ENCODE measurements at places on chromosomes 5 and 9.

- no peak for DNase-seq
Observed at GRCh38 chr9:6149315-6149714, 66.3 kb upstream of the IL33 start.

- DNase-seq: no peak
Observed at GRCh38 chr5:69230181-69230580, 4.5 kb upstream of the CDK7 start.

DNA sequence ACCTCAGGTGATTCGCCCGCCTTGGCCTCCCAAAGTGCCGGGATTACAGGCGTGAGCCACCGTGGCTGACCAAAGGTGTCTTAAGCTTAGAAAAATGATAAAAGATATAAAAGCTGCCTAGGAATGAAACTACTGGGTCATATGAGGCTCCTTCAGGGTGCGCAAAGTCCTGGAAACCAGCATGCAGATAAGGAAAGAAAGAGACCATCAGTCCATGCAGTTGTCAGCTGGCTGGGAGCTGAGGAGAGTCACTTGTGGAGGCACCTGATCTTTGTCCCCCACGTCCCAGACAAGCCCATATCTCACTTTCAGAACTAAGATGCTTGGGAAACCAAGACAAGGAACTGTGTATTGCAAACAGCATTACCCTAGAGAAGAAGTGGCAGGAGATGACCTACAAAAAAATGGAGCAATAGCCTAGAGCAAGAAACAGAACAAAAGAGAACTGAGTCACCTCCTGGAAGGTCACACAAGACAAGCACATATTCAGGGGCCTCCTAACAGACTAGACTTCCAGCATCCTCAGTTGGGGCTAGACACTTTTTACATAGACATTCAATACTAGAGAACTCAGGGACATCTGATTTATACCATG, 2.8 kb upstream of the CCDC125 start:
- no peak for DNase-seq

DNA sequence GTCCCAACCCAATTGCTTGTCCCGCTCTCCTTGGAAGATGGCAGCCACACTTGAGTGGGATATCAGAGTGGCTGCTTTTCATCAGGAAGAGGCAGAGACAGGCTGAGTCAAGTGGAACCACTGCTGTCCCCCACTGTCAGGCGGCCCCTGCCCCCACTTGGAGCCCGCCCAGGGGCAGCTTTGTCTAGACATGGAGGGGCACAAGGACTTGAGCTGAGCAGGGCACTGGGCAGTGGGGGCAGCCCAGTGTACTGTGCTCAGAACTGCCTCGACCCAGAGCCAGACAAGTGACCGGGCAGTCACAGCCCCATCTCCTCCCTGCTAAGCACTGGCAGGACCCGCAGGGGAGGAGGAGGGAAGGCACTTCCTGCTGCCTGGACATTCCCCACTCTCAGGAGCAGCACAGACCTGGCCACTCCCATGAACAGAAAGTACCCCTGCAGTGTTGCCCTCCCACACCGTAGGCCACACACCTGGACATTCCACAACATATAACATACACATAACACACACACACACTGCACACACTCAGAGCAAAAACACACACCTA, 91.0 kb downstream of the MRPL36 start:
- no peak for DNase-seq

GRCh38 chr5:113043491-113043931, 66.9 kb downstream of the DCP2 start:
- DNase-seq: no peak

- no peak for DNase-seq
Observed at GRCh38 chr5:150651924-150652671, 9.0 kb upstream of the MYOZ3 start.

GRCh38 chr5:172818081-172818480, 16.0 kb upstream of the ERGIC1 start:
- no peak for DNase-seq

DNA sequence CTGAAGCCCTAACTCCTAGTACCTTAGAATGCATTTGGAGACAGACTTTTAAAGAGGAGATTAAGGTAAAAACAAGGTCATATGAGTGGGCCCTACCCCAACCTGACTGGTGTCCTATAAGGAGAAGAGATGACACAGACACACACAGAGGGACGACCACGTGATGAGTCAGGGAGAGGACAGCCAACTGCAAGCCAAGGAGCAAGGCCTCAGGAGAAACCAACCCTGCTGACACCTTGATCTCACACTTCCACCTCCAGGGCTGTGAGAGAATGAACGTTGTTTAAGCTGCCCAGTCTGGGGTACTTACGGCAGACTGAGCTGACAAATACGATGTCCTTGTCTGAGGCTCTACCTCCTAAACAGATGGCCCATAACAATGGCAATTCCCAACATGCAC, 93.6 kb downstream of the ROR2 start:
- no peak for DNase-seq

DNA sequence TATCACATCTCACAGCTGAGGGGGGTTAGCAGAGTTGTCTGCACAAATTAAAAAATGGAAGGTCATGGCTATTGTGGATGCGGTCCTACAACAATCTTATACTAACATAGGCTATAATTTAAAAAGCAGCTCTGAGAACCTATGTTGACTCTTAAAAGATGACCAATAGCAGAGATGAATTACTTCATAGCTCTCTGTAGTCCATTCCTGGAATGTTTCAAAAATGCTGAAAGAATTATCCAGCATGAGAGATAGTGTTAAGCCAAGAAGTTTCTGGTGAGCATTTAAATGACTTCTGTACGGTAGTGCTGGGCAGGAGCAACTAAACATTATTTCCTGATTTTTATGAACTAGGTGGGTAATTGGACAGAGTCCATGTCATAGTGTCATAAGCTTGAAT, 218.2 kb upstream of the NUDT12 start:
- no peak for DNase-seq

DNA sequence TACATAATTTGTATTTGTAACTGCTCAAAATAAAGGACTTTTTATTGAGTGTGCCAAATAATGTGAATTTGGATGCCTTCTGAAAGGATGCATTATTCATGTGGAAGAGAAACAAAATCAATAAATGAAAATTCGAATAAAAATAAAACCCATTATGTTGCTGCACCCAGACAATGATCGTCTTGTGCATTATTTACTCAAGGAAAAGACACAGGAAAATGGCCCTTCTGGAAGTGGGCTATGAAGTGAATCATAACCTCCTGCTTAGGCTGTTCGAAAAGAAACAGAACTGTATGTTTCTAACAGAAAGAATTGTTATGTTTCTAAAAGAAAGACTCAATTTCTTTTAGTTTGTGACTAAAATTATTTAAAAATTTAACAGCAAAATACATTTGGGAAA, 168.9 kb upstream of the NFIB start:
- DNase-seq: no peak

GRCh38 chr9:136021872-136022681, 60.9 kb upstream of the UBAC1 start:
- DNase-seq: no peak

GRCh38 chr5:138979684-138980280, 104.6 kb upstream of the LRRTM2 start:
- DNase-seq: no peak

GRCh38 chr9:133006731-133007352, 24.0 kb upstream of the GTF3C5 start:
- DNase-seq: no peak

GRCh38 chr9:137506702-137507171, 43.5 kb downstream of the PNPLA7 start:
- no peak for DNase-seq

- DNase-seq: no peak
Observed at GRCh38 chr5:36442352-36442751, 140.7 kb upstream of the RANBP3L start.

- no peak for DNase-seq
Observed at GRCh38 chr9:105050296-105050695, 122.3 kb upstream of the ABCA1 start.

DNA sequence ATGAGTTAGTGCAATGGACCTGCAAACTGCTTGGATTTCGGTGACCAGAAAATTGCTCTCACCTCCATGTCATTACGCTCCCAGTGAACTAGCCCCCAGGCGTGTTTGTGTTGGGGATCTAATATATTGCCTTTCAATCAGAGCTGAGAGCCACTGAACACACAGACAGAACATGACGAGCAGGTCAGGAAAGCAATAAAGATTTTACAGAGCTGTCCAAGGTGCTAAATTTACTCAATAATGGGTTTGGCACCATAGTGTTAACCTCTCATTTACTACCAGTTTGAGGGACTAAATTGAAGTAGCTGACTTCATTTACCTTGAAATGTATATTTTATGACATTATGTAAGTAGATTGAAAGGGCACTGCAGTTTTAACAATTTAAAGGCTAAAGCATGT, 383.0 kb downstream of the EBF1 start:
- DNase-seq: no peak

DNA sequence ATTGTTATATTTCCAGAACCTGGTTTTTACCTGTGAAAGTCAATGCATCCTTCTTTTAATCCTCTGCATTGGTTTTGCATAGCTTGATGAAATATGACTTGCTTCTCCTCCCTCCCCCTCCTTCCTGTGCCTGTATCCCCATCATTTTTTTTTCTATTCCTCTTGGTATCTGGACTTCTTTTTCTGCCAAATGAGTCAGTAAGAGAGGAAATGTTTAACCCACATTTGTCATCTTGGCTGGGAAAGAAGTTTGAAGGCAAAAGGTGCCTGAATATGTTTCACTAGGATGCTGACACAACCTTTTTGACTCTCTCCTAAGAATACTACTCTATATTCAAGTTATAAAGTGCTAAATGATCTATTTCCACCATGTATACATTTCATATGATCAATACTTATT, 35.5 kb upstream of the CDKN2B start:
- DNase-seq: no peak

DNA sequence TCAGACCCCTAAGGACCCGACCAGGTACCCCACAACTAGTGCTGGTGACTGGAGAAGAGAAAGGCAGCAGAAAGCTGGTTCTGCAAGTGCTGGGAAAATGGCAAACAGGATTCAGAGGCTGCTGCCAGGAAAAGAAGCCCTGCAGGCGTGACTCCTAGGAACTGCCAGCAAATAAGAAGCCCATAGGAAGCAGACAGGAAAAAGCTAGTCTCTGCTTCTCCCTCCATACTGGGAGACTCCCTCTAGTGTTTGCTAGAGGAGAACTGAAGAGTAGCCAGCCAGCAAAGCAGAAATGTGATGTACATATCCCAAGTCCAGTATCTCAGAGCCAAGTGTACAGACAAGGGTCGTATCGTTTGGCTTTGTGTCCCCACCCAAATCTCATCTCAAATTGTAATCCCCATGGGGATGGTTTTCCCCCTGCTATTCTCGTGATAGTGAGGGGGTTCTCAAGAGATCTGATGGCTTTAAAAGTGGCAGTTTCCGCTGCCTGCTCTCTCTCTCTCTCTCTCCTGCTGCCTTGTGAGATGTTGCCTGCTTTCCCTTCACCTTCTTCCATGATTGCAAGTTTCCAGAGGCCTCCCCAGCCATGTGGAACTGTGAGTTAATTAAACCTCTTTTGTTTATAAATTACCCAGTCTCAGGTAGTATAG, 38.1 kb upstream of the TUSC1 start:
- no peak for DNase-seq

DNA sequence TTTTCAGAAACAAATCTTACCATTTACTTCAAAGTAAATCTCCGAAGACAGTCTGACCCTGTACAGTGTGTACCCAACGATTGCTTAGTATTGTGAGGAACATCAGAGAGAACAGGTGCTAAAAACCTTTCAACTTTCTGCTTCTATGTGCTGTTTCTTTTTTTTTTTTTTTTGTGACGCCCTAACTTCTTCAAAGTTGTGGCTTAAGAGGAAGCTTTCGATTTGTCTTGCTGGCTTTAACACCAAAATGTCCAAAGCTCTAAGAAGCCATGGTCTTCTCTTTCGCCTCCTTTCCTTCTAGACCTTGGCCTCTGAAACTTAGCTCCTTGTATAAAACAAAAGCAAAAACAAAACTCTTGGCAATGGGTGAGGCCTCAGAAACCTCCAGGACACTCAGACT, 1.2 kb downstream of the TNFSF8 start:
- no peak for DNase-seq

DNA sequence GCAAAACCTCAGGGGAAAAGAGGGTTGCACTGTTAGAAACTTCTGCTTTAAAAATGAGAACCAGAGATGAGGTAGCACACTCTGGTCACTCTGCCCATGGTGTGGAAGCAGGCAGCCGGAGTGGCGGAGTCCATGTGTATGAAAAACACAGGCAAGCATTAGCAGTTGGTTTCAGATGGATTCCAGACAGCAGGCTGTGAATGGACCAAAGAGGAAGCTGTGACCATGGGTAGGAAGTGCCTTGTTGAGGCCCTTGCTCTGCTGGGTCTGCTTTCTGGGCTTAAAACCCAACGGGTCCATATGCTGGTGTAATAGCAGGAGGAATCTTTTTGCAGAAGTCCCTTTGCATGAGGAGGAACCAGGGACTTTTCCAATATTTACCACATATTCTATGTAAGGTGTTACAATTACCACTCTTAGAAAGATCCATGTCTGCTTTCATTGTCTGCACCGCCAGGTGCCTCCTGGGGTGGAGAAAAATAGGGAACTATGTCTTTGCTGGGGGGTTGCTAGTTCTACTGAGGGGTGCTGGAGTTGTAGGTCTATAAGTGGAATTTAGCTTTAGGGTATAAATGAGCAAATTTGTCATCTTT, 77.0 kb downstream of the ANKRD55 start:
- DNase-seq: no peak

DNA sequence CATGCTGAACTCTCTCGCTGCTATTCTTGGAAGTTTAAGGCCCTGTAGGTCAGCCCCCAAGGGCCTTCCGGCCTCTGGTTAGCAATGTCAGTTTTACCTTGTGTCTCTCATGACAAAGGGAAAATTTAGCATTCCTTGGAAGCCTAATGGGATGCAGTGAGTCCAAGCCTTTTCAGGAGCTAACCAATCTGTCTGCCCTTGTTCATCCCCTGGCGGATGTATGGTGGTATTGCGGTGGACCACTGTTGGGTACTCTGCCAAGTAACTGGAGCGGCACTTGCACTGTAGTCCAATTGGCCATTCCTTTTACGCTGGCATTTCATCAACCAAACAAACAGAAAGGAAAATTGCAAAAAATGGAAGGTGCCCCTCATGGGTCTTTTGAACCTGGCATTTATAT, 318.4 kb upstream of the NMUR2 start:
- DNase-seq: no peak

DNA sequence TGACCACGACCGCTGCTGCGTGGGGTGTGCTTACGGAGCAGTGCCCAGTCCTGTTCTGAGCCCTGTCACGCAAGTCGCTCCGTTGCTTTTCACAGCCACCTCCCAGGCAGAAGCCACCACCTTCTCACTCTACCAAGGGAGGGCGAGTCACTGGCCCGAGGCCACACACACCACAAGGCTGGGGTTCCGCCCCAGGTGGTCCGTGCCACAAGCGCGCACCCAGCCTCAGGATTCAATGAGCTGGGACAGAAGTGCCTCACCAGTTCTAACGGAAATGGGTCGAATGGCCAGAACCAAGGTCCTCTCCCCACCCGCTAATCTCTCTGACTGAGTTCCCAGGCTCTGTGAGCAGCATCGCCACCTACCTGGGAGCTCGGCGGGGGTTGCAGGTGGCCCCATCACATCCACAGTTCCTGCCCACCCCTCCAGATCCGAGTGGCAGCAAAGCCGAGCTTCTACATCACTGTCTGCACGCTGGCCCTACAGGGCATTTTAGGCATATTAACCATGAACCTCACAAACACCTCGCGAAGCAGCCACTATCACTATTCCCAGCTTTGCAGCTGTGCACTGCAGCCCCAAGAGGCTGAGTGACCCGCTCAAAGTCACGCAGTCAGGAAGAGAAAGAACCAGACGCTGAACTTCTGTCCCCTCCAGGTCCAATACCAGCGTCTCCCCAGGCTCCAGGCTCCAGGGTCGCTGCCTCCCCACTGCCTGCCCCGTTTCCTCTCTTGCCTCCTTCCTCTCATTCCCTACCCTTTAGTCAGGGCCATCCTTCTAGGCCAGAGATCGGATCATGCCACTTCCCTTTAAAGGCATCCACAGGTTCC, 92.1 kb upstream of the PHYKPL start:
- DNase-seq: no peak

All from cortex of kidney (tissue), 1 donor.